ENCODE measurements at places on chromosomes 7 and 10.

- DNase-seq: no peak
Observed at GRCh38 chr10:46227571-46227935, 59.2 kb upstream of the ANTXRL start.

GRCh38 chr10:114618722-114619121, 39.4 kb downstream of the ABLIM1 start:
- DNase-seq: no peak

DNA sequence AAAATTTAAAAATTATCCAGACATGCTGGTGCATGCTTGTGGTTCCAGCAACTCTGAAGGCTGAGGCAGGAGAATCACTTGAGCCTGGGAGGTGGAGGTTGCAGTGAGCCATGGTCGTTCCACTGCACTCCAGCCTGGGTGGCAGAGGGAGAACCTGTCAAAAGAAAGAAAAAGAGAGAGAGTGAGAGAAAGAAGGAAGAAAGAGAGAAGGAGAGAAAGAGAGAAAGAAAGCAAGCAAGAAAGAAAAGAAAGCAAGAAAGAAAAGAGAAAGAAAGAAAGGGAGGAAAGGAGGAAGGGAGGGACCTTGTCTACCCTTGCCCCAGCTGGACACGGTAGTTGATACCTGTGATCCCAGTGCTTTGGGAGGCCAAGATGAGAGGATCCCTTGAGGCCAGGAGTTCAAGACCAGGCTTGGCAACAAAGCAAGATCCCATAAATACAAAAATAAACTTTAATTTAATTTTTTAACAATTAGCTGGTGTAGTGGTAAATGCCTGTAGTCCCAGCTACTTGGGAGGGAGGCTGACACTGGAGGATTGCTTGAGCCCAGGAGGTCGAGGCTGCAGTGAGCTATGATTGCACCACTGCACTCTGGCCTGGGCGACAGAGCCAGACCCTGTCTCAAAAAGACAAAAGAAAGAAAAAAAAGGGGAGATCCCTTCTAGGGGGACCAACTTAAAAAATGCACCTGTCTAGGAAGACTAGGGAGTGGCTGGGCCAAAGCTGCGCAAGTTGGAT, 9.2 kb downstream of the NYAP1 start:
- DNase-seq: no peak

GRCh38 chr7:47411901-47412300, 170.0 kb downstream of the TNS3 start:
- DNase-seq: no peak

- no peak for DNase-seq
Observed at GRCh38 chr10:122504610-122504950, 43.2 kb downstream of the HTRA1 start.

- DNase-seq: no peak
Observed at GRCh38 chr7:45112648-45113047, 1.2 kb upstream of the TBRG4 start.

DNA sequence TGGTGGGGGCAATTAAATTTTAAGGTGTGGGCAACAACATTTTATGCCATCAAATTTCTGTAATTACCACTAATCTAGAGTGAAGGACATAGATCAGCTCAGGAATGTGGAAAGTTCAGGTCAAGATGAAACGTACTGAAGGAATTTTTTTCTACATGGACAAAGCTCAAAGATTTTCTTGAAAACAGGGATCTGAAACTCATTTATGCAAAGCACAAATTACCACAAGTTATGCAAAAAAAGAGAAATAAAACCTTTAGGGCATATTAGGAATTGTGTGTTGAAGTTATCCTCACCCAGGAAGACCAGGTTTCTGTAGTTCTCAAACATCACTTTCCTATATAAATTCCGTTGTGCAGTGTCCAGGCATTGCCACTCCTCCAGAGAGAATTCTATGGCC, 18.9 kb downstream of the ZNF680 start:
- no peak for DNase-seq

GRCh38 chr7:156898938-156899337, 6.0 kb upstream of the LMBR1 start:
- no peak for DNase-seq

Measured in stimulated activated CD8-positive, alpha-beta memory T cell treated with anti-CD3 and anti-CD28 coated beads, Interleukin-4, amount 100 ng/mL, for 1 hour (primary cell).